Stimulated activated CD4-positive, alpha-beta T cell treated with anti-CD3 and anti-CD28 coated beads, Interleukin-1b, Interleukin-23, amount 100 ng/mL, for 24 hours (primary cell): ENCODE measurements at places on chromosomes 2 and 18.

DNA sequence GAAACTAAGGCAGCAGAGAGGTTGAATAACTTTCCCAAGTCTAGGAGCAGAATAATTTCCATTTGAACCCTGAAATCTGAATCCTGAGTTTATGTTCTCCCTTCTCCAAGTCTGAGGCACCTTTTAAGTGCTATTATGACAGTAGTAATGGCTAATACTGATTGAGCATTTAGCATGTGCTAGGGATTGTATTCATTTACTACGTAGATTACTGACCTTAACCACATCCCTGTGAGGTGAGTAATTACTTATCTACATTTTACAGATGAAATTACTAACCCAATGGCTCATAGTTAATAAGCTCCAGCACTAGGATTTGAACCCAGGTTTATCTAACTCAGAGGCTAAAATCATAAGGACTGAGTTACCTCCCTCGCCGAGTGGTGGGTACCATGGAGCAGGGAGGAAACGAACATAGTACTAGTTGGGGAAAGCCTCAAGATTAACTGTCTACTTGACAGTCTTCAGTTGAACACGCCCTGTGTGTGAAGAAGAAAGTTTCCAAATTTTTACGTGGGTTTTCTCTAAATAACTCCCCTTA lies 93.0 kb downstream of the MAPRE2 start:
- no peak for DNase-seq

DNA sequence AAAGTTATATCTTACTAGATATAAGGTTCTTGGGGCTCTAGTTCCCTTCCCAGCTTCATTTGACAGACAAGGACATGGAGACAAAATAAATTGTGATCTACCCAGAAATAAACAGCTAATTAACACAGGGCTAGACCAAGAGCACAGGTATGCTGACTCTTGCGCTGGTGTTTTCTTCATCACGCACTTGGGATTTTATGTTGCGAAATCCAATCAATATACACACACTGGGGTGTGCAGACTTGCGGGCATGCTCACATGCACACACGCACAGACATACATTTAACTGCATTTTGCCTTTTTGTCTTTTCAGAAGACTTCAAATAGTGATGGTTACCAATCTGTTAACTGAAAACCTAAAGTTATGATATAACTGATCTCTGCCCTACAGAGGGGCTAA lies 91.2 kb downstream of the LRATD1 start:
- no peak for DNase-seq

DNA sequence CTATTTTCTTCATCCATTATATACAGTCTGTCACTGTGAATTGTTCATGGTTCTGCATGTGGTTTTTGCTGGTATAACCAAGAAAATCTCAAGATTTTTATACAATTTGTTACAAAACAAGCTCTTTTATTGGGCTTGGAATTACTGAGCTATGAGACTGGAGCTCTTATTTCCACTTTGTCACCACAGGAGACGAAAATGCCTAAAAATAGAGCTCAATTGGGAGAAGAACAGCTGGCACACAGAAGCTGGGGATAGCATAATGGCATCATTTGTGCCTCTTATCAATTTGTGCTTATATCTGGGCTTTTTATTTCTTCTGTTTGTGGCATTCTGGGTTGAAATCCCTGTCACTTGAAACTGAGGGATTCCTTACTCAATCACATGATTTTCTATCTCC lies 219.1 kb downstream of the CALCRL start:
- DNase-seq, result no peak

DNA sequence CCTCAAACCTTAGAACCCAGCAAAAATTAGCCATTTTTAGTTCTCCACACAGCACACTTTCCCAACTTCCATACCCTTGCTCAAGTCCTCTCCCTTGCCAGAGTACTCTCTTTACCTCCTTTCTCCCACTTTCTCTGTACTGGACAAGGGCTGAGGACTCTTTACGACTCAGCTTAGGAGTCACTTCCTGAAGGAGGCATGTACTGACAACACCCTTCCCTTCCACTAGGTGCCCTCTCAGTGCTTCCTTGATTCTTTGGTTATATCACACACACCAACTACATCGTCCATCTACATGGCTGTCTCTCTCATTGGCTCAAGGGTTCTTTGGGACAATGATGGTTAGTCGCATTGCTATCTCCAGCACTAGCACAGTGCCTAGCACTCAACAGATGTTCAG lies 5.2 kb upstream of the C18orf63 start:
- DNase-seq, result no peak

- DNase-seq, result no peak
Observed at GRCh38 chr2:161138429-161138828, 21.8 kb upstream of the TANK start.

GRCh38 chr2:209495855-209496585 lies 72.2 kb downstream of the MAP2 start:
- no peak for DNase-seq

DNA sequence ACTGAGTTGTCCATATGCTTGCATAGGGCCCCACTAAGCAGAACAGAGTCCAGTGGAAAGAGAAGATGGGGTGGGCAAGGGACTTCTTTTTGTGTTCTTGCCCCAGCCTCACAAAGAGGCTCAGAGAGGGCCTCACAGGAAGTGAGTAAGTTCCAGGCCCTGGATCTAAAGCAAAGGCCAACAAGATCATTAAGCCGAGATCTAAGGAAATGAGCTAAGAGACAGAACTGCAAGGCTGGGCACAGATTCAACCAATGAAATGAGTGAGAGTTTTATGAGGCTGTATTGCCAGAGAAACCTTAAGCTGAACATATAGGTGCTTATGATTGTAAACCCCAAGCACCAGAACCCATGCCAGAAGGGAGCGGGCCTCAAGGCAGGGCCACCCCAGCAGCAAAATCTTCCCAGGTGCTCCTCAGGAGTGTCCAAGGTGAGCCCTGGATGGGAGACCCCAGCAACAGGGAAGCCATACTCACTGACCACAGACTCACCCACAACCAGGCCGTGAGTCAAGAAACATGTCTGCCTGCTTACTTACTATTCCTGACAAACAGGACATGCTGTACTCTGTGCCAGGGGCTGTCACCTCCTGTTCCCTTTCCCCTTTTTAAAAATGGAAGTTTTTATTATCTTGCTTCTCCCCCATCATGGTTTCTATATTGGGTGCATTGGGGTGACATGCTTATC lies 40.2 kb downstream of the SLC14A1 start:
- DNase-seq, result no peak

DNA sequence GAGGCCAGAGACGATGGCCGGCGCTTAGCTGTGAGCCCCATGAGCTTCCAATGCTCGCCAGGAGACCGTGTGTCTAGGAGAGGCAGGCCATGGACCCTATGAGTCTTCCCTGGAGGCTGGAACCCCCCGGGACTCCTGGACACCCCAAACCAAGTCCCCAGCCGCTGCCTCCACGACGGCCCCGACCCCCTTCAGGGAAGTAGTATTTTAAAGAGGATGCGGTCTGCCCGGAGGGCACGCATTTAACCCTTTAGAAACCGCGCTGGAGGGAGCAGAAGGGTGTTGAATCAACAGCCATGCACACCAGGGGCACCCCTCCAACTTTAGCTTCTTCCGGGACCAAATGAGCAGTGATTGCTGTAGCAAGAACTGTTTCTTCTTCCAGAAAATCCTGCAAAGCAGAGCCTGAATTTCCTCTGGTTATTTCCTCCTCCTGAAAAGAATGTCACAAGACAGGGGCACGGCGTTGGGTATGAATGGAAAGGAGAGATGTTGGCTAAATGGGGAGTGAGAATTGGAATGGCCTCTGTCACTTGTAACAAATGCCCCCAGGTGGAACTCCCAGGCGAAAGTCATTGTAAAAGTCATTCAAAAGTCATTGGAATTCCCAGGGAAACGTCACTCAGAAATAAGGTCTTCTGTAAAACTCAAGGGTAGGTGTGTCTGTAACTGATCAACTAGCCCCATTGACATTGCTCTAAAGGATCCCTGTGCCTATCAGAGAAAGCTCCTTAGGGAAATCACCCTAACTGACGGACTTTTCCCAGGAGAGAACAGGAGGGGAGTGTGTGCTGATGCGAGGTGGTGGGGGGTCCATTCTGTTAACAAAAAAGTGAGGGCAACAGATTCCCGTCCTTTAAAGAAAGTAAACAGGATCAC lies 5.8 kb upstream of the GBX2 start:
- DNase-seq, result no peak

- no peak for DNase-seq
Observed at GRCh38 chr2:98787700-98788099, 56.8 kb upstream of the MGAT4A start.

GRCh38 chr18:26429535-26430226 lies 118.7 kb downstream of the KCTD1 start:
- DNase-seq, result no peak

DNA sequence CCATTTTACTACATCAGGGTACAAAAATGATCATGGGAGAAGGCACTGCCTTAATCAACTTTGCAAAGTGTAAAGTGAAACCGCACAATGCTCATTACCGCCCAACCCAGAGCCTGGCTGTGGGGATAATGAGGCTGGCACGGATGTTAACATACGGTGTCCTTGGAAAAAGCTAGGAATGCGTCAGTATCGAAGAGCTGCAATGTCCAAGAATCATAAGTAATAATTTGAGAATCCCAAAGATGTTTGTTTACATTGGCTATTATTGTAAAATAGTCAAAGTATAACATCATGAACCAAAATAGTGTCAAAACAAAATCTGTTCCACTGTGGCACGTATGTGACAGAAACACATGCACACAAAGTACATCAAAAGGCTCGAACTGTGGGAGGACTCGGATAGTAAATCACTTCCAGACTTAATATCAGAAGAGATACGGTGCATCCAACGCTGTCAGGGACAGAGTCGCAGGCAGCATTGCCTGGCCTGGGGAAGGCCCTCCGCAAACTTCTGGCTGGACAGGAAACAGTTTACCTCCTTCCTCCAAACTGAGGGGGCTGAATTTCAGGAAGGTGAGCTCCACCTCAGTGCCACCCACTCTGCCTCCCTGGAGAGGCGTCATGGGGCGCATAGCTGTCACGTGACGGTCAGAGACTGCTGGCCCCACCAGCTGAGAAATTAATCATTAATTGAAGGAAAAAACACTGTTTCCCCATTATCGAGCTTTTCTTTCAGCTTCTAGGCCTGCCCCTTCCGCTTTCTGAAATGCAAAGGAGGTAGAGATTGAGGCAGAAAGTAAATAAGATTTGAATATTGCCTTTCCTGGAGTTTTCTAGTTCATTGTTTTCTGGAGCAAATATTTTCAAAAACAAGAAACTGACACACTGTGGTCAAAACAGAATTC lies 1.8 kb upstream of the ID2 start:
- DNase-seq, result no peak

DNA sequence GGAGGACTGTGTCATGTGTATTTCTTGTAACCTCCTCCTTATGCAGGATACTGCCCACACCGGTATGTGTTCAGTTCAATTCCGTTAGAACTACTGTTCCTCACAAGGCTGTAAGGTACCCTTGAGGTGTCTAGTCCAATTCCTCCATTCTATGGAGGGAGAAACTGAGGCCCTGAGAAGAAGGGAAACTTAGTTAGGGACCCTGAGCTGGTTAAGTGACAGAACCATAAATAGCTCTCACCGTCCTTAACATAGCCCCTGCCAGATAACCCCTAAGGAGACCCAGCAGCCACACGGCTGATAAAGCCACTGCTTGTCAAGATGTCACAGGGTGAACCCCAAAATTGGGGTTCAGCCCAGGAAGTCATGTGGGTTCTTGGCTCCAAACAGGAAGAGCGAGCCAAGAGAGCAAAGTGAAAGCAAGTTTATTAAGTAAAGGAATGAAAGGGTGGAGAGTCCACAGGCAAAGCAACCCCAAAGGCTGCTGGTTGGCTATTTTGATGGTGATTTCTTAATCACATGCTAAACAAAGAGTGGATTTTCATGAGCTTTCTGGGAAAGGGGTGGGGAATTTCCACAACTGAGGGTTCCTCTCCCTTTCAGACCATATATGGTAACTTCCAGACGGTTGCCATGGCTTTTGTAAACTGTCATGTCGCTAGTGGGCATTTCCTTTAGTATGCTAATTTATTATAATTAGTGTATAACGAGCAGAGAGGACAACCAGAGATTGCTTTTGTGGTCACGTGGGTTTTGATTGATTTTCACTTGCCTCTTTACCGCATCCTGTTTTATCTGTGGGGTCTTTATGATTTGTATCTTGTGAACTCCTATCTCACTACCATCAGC lies 83.4 kb upstream of the RTN4 start:
- no peak for DNase-seq

DNA sequence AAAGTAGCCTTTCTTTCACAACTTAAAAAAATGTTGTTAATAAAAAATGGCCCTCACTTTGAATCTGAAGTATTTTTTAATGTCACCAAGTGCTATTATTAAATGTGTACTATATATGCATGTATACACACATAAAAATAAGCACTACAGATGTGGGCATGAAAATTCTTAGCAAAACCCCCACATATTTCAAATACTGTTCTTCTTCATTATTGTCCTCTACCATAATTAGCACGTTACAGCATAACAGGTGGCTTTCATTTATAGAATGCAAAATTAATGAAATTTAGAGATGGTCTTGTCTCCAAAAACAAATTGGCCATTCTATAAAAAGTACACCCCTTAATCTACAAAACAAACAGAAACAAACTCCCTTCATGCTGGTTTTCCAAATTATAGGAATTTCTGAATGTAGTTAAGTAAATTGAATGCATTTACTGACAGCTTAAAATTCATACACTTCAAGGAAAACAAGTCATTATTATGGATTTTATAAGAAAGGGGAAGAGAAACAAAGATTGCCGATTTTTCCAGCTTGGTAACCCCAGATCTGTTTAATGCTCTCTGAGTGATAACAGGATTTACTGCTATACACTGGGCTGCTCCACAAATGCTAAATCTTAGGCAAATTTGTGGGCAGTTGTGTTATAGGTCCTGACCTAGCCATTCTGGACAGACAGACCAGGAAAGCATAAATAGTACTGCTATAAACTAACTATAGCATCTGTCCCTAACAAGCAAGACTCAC lies 67.2 kb downstream of the SPRED2 start:
- no peak for DNase-seq

- no peak for DNase-seq
Observed at GRCh38 chr2:28663359-28663758, 88.3 kb upstream of the PPP1CB start.
